ENCODE measurements at places on chromosomes 16 and 17.

DNA sequence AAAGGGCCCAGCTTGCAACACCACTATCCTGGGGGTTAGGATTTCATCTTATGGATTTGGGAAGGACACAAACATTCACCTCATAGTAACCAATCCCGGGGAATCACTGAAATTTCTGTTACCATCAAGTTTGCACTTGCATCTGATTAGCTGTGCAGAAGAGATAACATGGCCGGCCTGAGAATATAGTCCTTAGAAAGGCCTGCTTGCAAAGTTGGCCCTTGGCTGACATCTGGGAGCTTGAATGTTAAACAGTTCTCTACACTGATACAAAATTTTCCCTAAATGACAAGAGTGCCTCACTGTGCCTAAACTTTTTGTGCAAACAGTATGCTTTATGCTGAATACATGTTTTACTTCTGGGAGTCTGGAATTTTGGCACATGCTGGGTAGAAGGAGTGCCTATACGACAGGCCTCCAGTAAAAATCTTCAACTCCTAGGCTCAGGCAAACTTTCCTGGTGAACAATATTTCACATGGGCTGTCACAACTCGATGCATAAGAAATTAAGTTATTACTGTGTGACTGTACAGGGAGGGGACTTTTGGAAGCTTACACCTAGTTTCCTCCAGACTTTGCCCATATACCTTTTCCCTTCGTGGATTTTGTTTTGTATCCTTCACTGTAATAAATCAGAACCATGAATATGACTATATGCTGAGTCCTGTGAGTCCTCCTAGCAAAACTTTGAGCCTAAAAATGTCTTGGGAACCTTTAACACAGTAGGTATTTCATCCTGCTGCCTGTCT lies 31.3 kb downstream of the TBC1D3B start:
- no peak for DNase-seq

DNA sequence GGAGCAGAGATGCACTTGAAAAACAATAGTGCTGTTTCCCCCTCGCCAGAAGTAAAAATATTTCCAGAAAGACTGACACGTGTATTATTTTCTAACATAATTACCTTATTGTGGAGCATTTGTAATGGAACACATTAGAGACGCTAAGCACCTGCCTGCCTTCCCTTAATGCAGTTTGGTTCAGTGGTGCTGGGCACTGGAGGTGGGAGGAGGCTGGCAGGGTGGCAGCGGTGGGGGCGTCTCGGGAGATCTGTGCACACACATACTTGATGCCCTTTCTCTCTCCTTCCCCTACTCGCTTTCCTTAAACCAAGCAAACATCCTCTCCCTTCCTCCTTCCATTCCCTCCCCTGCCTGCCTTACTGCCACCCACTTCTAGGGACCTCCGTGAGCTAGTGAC lies 156.6 kb upstream of the SDK2 start:
- peak; percentile 29 for DNase-seq

DNA sequence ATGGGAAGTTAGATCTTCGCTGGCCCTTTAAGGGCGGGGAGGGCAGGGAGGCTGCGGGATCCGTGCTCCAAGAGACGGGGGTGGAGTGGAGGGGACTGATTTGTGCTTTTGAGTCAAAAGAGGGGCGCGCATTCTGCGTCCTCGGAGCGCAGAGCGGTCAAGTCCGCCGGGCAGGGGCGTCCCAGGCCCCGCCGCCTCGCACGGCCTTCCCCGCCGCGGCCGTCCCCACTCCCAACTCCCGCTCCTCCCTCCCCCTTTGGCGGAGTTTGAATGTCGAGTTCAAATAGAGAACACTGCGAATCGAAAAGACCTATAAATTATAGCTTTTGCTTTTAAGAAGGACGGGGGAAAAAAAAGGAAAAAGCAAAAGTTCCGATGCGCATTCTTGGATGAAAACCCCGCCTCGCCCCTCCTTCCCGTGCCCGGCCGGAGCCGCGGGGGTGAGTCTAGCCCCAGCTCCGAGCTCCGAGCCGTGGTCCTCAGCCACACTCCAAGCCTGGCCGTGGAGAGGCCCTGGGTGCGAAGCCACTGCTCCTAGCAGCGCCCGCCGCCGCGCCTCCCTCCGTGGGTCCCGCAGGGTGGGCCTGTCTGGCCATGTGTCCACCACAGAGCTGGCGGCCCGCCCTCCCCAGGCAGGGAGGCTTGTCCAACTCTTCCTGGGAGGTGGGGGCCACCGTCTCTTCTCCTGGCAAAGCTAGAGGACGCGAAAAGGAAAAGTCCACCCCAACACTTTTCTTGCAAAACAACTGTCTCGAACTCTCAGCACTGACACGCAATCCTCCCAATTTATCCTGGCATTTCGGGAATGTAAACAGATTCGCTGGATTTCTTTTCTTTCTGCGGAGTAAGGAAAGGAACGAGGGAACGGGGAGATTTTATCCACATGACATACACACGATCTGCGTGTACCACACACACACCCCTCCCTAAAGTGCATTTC lies 3.6 kb downstream of the CBX8 start:
- DNase-seq, result no peak

DNA sequence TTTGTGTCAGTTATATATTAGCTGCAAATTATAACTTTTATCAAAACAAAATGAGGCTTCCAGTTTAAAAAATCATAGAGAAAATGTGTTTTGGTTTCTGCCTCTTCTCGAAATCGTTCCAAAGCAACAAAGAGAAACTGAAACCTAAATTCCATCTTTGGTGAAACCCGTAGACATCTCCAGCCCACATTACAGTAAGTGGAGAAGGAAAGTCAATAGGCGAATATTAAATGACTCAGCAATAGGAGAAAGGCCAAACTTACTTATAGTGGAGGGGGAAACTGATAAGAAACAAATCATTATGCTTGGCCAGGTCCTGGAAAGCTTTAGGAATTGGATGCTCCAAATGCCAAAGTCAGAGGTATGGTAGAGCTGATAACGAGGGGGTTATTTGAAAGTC lies 103.0 kb upstream of the SHISA6 start:
- no peak for DNase-seq

- no peak for DNase-seq
Observed at GRCh38 chr16:74226338-74226954, 70.2 kb upstream of the PSMD7 start.

GRCh38 chr16:1980030-1980769 lies 1.1 kb downstream of the NOXO1 start:
- no peak for DNase-seq

DNA sequence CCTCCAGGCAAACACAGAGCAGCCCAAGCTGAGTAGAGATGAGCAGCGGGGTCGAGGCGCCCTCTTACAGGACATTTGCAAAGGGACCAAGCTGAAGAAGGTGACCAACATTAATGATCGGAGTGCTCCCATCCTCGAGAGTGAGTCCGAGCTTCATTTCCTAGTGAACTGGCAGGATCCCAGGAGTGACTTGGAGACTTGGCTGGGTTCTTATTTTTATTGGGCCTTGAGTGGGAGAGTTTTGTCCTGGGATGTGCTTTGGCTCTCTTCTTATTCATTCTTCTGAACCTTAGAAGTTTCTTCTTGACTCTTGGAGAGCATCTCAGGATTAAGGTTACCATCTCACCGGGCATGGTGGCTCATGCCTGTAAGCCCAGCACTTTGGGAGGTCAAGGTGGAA lies 27.2 kb upstream of the CDC6 start:
- no peak for DNase-seq

DNA sequence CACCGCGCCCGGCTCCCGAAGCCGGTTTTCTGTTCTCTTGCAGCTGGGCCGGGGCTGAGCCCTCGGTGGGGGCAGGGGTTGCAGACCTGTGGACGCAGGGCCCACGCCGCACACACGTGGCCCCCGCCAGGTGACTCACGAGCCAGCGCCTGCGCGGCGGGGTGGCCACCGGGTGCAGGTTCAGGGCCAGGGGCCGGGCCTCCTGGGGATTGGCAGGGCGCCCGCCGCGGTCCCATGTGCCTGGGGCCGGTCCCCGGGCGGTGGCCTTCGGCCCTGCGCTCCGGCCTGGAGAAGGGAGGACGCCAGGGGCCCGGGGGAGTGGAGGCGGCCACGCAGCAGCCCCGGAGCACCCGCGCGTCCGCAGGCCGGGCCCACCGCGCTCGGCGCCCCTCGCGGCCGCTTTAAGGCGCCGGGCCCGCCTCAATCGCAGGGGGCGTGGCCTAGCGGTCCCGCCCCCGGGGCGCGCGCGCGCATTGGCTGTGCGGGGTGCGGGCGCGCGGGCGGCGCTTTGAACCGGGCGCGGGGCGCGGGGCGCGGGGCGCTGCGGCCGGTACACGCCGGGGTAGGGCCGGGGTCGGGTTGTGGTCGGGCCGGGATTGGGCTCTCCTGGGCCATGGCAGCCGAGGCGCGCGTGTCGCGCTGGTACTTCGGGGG lies at the start of gene SLC25A10:
TSS of gene SLC25A10 (plus strand) at position 471 of the 654 bp plus-strand sequence. CDS start at position 614, 143 bp downstream.
- DNase-seq, result peak; percentile 71

- DNase-seq, result no peak
Observed at GRCh38 chr17:36590082-36590481, 1.6 kb upstream of the DHRS11 start.
